Glutamatergic neuron (in vitro differentiated cells): ENCODE measurements at places on chromosomes 2 and 18.

GRCh38 chr2:70767079-70767698 lies 811 bp downstream of the ADD2 start:
- peak; percentile 87 for DNase-seq

GRCh38 chr2:65580824-65581223 lies 148.4 kb upstream of the SPRED2 start:
- no peak for DNase-seq

DNA sequence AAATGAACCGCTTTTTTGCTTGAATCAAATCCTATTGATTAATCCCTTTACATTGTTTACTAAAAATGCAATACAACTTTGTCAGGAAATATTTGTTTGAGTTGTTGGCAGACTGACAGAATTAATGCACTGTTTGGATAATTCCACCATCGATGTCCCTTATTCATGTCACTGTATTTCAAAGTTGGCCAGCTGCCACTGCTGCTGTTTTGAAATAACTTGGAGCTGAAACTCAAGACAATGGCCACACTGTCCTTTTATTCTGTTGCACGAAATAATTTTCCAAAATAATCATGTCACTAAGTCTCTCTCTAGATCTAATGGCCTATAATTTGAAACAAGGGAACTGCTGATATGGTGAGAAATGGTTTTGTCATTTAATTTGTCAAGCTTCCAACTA lies 55.2 kb upstream of the PAX3 start:
- DNase-seq: no peak

GRCh38 chr2:69034845-69035244 lies 21.9 kb downstream of the ANTXR1 start:
- no peak for DNase-seq

DNA sequence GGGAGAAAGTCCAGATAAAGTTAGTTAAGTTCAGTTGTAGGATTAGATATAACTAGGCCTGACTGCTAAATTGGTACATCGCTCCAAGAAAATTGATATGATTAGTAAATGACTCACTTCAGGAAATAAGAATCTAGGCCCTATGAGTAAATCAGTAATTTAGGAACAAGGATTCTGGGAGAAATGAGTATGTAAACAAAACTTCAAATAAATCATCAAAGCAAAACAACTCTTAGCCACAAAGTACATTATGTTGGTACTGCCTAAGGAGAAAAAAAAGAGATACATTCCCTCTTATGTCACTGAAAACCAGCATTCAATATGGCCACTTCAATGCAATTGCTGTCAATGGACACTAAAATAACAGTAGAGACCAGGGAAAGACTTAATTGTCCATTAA lies 529.1 kb downstream of the ZNF804A start:
- no peak for DNase-seq

- DNase-seq: no peak
Measured at GRCh38 chr2:47039913-47040562, 115.1 kb downstream of the STPG4 start.

GRCh38 chr2:219961947-219962498 lies 334.6 kb downstream of the SLC4A3 start:
- no peak for DNase-seq

DNA sequence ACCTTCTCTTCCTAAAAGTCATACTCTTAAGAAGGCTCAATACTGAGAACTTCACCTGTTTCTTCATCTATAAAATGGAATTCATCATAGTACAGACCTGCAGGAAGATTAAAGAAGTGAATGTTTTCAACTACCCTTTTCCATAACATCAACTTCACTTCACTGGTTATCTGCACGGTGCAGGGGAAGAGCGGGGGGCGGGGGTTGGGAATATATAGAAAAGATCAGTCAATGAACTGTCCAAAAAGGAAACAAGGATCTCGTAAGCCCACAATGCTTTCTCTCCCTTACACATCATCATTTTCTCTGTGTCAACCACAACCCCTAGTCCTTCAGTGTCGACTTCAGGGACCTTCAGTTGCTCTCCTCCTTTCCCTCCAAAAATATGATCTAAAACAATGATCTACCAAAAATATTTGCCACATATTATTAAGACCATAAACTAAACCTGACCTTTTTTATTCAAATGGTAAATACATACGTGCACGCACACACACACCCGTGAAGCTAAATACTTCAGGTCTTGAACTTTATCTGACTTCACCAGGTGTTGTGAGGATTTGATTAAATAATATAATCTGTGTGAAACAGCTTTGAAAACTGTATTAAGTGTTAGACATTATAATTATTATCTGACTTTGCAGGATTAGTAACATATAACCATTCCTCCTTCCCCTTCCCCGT lies 4.9 kb downstream of the MBOAT2 start:
- no peak for DNase-seq

- no peak for DNase-seq
Measured at GRCh38 chr2:17971531-17972125, 93.2 kb downstream of the KCNS3 start.

GRCh38 chr2:171741189-171741588 lies 53.9 kb downstream of the DYNC1I2 start:
- no peak for DNase-seq

DNA sequence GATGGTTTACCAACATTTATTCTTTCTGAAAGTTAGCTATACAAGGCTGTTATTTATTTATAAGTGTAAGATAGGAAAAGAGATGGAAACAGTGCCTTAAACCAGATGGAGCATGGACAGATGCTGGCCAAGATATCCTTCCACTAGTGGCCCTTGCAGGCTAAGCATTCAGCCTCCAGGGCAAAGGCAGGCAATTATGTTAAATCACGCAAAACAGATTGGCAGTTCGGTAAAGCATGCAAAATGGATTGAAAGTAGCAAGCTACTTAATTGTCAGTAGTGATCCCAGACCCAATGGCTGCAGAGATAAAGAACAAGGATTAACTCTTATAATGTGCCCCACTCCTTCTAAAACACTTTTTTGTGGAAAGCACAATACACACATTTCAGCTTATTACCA lies 105.4 kb upstream of the MAP4K3 start:
- DNase-seq: no peak

DNA sequence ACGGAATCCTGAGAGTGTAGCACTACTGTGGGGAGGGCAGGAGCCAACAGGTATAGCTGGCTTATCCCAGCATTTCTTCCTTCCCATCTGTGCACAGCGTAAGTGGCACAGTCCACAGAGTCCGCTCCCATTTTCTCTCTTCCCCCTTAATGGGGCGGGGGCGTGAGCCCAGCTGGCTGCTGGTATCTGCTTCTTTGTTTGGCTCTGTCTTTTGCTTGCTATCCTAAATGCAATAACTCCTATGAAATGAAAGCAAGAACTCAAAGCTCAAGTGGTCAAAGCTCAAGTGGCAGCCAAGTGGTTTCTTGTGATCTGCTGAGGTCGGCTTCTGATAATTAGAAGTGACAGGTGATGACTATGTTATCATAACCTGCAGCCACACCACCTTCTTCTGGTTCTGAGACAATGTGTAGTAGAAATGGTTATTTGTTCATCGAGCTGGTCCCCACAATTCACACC lies 192.7 kb downstream of the PLCL1 start:
- no peak for DNase-seq
